ENCODE measurements at places on chromosomes 1 and 21.

- peak; percentile 94 for DNase-seq
These were observed at the start of gene VAMP4 for GRCh38 chr1:171741872-171742576. VAMP4 (minus strand) TSS chr1:171742065; CDS start chr1:171738414, 3,651 bp downstream.

DNA sequence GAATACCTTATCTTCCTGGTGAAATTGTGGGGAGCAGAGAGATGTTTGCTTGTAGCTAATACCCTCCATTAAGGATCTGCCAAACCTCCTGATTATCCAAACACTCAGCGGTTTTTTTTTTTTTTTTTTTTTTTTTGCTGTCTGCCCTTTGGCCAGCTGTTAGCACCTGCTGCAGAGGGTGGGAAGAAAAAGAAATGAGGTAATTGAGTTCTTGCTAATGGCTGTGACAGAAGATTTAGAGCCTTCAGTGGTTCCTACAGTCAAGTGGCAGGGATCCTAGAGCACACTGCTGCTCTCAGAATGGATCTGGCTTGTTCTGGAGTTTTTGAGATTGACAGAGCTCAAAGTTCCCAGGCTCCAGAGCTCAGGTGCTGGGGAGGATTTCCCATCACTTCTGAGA is 342.5 kb downstream of the DISC1 start:
- DNase-seq: no peak

DNA sequence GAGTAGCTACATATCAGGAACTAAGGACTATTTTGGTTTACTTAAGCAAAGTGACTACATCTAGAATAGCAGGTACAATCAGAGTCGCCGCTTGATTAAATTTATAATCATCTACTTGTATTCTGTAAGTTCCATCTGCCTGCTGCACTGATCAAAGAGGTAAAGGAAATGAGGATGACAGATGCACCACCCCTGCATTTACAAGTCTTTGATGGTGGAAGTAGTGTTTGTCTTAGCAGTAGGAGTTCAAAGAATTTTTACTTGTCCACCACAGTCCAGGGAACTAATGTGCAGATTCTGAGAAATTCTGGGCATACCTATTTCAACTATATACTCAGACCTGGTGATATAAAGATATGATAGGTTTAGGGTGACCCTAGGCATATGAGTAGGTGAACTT is 184.1 kb upstream of the IVNS1ABP start:
- no peak for DNase-seq

DNA sequence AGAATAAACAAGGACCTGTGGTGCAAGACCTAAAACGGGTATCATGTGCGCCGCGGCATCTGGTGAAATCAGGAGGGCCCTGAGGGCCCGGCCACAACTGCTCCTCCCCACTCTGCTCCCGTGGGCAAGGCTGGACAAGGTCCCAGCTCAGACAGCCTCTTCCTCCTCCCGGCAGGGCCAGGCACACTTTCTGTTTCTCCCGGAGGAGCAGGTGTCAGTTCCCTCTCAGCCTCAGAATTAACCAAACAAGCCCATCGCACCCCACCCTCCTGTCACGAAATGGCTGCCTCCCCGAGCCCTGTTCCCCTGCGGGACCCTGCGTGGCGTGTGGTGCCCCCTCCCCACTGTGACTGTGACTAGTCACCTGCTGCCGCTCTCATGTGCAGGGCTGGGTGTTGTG is 15.2 kb downstream of the PTTG1IP start:
- DNase-seq: no peak

Data from hematopoietic multipotent progenitor cell treated with erythropoietin and hydrocortisone succinate and interleukin-3 and kit ligand, for 4 days (in vitro differentiated cells).